Forelimb muscle (tissue), 1 donor: ENCODE measurements at places on chromosomes 11 and 22. TPM values are rescaled to one million over a fixed set of nuclear protein-coding genes. Genes with fewer than 3 reads are reported as not detected.

The GAB4 gene
- not detected for polyA plus RNA-seq

The WT1 gene
- polyA plus RNA-seq: not detected

The NAALADL1 gene
- polyA plus RNA-seq: 6.4 TPM

The CALCB gene
- polyA plus RNA-seq: 0.68 TPM

The OR52I2 gene
- not detected for polyA plus RNA-seq

The ANKK1 gene
- 0.16 TPM for polyA plus RNA-seq

The GGT5 gene
- 10.8 TPM for polyA plus RNA-seq

The MPPED2 gene
- polyA plus RNA-seq: 6.5 TPM

The NCF4 gene
- 2.9 TPM for polyA plus RNA-seq

The TOLLIP gene
- 31.7 TPM for polyA plus RNA-seq

The TREH gene
- 0.19 TPM for polyA plus RNA-seq

The TSGA10IP gene
- polyA plus RNA-seq: 0.25 TPM

The AMPD3 gene
- 5.3 TPM for polyA plus RNA-seq

The NTM gene
- polyA plus RNA-seq: 15.0 TPM

The CD3E gene
- polyA plus RNA-seq: 0.54 TPM
